ENCODE measurements at places on chromosomes 1 and 21.

- DNase-seq = no peak
Measured at GRCh38 chr1:178048426-178048825, 45.5 kb upstream of the RASAL2 start.

DNA sequence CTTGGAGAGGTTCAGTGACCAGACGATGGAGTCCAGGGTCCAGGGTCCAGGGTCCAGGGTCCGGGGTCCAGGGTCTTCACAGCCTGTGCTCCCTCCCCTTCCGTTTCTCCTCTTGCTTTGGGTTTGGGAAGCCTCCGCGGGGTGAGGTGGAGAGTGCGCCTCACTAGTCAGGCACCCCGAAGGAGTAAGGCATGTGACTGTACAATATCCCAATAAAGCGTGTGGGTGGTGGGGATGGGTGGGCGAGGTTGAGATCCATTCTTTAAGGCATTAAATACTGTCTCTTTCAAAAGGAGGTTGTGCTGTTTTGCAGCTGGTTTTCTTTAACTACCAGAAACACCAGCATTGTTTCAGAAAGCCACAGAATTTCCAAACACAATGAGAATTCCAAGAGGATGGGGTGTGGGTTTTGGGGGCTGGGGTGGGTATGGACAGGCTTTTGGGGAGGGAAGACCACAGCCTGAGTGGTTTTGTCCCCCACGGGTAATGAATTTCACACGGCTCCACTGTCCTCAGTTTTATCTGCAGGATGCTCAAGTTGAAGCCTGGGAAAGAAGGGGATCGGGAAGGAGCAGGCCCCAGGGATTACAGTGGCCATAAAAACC, 65.7 kb downstream of the KIF26B start:
- no peak for DNase-seq

GRCh38 chr1:243287652-243288051, 31.8 kb downstream of the SDCCAG8 start:
- DNase-seq = no peak

DNA sequence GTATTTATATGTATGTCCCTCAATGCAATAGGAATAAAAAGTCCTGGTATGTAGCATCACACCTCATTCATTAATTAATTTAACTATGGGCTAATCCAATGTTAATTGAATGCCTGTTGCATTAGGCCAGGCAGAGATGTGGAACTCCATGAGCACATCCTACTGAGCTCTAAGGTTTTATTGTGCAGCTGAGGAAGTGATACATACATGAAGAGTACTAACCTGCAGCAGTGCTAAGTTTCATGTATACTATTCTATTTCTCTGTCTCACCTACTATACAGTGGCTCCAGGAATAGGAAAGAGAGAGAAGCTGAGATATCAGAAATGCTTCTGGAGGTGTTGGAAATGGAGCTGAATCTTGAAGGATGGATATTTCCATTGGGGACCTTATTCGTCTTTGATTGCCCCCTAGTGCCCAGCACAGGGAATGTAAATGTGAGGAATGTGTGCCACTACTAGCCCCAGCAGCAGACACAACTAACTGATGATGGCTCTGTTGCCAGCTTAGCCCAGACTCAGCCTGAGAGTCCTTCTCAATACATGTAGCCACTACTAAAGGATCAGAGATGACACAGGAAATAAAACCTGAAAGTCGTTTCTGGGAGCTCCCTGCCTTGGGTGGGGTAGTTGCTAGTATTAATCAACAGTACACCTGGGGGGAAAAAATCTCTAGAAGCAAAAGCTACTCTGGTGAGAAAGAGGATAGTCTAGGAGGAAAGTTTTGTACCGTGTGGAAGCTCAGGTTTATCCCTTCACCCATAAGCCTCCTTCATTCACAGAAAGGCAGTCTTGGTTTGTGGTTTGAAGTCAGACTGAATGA, 173.3 kb upstream of the FOXD3 start:
- no peak for DNase-seq

DNA sequence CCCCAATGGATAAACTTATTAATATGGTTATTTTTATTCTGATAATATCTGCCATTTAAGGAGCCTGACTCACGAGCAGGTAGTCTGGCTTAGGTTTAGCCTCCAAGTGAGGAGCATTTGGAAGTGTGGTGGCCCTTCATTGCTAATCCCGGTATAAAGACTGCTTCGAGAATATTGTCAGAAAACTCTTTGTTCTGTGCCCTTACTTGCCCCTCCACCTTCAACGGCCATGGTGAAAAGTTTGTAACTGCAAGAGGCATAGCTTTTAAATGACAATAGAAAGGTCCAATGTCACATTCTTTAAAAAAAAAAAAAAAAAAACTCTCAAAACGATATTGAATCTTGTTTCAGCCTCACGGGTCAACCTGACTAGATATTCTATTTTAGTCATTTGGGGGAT, 157.4 kb upstream of the PROX1 start:
- no peak for DNase-seq

DNA sequence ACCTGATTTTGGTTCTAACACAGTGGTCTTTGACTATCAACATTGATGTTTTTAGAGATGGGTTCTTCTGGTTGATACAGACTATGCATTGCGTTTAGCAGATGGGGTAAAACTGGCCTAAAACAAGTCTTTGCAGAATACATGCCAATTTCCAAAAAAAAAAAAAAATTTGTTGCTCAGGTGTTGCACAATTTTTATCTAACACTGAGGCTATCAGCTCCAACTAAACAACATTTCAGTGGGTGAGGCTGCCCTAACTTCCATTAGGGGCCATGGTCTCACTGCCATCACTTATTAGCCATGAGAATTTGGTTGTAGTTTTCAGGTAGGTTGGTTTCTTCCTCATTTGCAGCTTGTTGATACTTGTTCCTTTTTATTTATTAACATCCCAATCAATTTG, 14.0 kb downstream of the AGMAT start:
- DNase-seq = no peak

GRCh38 chr1:200767321-200767720, 28.6 kb downstream of the CAMSAP2 start:
- DNase-seq = no peak

DNA sequence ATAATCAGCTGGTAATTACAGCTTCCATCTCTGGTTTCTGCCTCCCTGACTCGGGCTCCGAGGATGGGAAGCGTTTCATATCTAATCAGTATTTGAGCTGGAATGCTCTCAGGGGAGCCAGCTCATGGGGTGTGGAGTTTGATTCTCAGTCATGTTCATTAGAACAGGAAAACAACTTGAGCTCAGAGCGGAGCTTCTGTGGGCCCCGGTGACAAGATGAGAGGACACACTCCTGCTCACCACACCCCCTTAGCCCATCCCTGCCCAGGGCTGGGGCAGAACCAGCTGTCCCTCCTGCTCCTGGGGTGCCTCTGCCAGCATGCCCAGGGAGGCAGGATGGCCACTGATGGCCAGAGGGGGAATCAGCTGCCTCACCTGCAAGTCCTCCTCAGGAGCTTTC, 726.0 kb downstream of the PTPRU start:
- no peak for DNase-seq

- DNase-seq = no peak
Measured at GRCh38 chr1:67683316-67683715, 1.7 kb upstream of the GADD45A start.

GRCh38 chr1:8266436-8267165, 51.3 kb upstream of the SLC45A1 start:
- no peak for DNase-seq

- no peak for DNase-seq
Measured at GRCh38 chr1:192161976-192162375, 3.7 kb downstream of the RGS18 start.

DNA sequence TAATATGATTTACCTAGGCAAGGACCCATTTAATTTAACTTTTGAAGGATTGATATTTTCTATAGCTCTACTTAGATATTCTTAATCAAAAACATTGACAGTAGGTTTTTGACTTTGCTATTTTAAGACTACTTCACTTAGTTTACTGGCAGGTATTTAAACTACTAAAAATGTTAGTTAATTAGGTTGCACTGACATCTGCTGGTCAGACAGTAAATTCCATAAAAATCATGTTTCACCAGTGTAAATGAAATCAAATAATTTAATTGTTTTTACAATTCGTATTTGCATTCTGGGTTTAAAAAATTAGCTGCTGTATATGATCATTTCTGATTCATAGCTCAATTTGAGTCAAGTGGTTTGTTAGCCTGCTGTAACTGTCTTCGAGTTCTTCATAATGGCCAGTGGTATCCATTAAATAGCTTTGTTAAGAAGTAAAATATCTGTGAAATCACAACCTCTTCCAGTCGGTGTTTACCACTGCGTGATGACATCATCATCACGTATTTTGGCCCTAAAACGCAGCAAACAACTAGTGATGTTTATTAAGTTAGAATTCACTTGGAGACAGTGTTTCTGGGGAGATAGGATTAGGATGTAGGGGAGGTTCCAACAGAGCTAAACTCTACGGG, 26.2 kb downstream of the EXTL2 start:
- no peak for DNase-seq

DNA sequence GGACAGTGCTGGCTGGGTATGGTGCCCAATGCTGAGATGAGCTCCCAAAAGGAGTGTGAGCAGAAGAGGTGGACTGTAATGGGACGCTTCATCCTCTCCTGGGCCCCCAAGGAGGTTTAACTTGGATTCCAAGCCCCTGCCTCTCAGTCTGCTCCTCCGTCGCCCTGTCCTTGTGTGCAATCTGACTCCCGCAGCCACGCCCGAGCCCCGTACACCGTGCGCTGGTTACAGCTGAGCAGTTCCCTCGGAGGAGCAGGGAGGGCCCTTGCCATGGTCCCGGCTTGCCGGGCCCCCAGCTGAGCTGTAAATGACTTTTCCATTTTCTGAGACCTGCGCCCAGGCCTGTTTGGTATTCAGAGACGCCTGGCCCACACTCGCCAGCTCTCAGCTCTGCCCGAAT, 53.7 kb downstream of the PAX7 start:
- no peak for DNase-seq

- no peak for DNase-seq
Measured at GRCh38 chr21:34357889-34358288, 5.9 kb upstream of the KCNE2 start.

DNA sequence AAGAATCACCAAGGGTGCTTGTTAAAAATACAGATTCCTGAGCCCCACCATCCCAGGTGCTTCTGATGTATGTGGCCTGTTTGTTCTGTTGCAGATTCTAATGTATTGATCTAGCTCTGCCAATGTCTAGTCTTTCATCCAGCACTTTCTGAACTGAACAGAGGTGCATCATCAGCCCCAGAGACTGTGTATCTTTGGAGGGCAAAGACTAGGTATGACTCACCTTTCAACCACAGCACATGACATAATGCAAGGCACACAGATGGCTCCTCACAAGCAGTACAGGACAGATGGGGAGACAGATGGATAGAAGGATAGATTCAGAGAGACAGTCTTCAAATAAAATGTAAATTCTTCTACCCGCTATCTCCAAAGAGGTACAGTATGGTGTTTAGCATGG, 32.3 kb downstream of the CD58 start:
- no peak for DNase-seq

- peak; percentile 63 for DNase-seq
Measured at GRCh38 chr21:33894736-33895288, 20.8 kb downstream of the ATP5PO start.

DNA sequence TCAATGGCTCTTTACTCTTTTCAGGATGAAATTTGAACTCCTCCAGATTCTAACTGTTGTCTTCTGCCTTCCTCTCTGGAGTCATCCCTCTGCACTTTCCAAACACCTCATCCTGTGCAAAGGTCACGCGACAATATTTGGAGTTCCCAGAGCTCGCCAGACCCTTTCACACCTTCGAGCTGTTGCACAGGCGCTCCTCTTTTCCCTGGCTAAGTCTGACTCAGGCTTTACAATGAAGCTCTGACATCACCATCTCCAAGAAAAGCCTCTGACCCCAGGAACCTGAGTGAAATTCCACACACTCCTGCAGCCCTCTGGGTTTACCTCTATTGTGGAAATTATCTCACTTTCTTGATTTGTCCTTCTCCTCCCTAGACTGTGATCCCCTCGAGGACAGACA, 270.3 kb downstream of the RGS7 start:
- DNase-seq = no peak

DNA sequence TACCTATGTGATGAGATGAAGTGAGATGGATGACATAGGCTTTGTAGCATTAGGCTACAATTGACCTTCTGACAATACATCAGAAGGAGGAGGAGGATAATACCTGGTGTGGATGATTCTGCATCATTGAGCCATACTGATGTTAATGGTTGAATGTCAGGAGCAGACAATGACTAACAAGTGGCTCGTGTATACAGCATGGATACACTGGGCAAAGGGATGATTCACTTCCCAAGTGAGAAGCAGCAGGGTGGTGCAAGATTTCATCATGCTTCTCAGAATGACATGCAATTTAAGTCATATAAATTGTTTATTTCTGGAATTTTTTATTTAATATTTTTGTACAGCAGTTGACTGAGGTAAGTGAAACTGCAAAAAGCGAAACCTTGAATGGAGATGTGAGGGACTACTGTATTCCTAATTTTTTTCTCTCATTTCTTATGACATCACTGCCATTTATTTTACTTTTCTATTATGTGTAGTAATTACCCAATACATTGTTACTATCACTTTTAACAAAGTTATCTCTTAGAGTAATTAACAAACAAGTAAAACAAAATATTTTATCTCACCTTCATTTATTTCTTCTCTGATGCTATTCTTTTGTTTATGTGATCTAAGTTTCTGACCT, 34.4 kb upstream of the COP1 start:
- DNase-seq = no peak

DNA sequence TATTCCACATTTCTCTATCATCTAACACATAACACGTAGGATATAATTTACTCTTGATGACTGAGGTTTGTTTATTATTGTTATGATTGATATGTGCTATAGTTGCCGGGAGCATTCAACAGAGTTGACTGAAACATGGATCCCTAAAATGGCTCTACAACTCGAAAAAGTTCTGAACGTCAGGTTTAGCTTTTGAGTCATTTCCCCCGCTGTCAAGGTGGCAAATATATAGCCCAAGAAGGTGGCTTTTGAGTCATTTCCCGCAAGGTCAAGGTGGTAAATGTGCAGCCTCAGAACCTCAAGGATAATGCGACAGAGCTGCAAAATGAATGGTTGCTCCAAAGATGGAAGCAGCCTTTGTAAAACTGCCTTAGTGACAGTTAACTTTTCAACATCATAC, 104.0 kb downstream of the NIBAN1 start:
- DNase-seq = no peak

- DNase-seq = no peak
Measured at GRCh38 chr1:44911026-44911425, 68.0 kb upstream of the PTCH2 start.

DNA sequence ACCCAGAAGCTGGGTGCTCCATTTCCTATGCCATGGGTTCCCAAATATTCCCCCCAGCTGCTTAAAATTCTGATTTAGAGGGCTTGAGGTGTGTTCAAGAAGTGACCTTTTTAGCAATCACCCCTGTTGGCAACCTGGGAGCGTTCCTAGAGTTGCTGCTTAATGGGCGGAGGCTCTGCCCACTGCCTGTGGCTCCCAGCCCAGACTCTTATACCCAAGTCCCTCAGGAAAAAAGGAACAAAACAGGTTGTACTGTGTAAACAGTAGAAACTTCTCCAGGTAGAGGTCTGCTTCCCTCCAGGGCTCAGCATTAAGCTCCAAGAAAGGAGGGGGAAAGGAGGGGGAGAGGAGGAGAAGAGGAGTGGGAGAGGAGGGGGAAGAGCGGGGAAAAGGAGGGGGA, 14.6 kb upstream of the TENT5C start:
- DNase-seq = no peak

- DNase-seq = no peak
Measured at GRCh38 chr1:55589671-55590297, 374.6 kb upstream of the USP24 start.
